ENCODE measurements at places on chromosomes 5 and 9.

- DNase-seq, result no peak
Observed at GRCh38 chr9:76576344-76576743, 117.4 kb downstream of the GCNT1 start.

DNA sequence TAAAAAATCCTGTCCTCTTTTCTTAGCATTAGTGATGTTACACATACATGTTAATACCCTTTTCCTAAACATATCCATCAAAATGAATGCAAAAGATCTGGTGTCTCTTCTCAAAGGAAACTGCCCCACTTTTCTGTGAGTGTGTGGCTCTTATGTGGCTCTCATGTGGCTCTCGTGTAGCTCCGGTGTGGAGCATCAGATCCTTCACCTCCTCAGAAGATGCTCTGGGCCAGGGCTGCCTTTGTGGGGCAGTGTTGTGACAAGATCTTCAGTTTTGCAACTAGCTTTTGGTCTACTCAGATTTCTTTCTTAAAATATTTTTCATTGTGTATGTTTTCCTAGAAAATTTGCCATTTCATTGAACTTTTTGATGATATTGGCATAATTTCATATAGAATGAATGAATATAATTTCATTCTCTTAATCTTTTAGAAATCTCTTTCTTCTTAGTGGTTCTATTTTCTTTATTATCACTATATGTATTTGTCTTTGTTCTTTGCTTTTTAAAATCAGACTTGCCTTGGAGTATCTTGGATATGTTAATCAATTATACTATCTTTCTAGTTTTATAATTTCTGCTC is 19.4 kb downstream of the GARNL3 start:
- no peak for DNase-seq

DNA sequence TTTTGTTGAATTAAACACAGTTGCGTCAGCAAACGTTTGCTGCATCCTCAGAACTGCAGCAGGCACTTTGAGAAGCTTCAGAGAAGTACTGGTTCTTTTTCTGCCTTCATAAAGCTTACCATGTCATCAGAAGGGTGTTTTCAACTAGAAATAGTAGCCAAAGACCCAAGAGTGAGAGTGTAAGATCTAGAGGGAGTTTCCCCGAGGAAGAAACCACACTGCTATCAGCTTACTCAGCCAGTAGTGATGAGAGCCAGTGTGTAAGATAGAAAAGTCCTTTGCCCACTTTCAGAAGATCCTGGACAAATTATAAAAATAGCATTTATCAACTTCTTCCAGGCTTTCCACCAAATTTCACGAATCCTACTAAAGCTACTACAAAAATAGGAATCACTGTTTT is 154.5 kb downstream of the PAPPA start:
- no peak for DNase-seq

DNA sequence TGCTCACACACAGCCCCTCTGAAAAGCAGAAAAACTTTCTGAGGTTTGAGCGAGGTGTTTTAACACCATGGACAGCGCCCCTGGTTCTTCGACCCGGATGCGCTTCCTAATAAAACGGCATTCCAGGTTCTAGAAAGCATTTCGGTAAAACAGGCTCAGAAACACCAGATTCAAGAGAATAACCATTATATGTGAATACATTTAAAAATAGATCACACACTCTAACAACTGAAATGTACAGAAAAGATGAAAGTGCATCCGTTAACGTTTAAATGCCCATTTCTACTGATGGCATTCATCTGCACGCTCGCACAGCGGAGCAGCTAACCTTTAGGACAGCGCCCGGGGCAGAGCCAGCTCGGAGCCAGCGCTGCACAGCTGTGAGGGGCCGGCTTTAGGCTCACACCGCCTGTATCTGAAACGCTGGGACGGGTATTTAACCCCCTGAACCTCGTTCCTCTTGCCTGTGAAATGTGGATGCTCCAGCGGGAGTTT is 26.3 kb upstream of the TENT4A start:
- DNase-seq, result no peak

GRCh38 chr5:126674145-126674544 is 73.4 kb downstream of the PHAX start:
- DNase-seq, result no peak

GRCh38 chr5:72402959-72403628 is 82.9 kb downstream of the PTCD2 start:
- no peak for DNase-seq

DNA sequence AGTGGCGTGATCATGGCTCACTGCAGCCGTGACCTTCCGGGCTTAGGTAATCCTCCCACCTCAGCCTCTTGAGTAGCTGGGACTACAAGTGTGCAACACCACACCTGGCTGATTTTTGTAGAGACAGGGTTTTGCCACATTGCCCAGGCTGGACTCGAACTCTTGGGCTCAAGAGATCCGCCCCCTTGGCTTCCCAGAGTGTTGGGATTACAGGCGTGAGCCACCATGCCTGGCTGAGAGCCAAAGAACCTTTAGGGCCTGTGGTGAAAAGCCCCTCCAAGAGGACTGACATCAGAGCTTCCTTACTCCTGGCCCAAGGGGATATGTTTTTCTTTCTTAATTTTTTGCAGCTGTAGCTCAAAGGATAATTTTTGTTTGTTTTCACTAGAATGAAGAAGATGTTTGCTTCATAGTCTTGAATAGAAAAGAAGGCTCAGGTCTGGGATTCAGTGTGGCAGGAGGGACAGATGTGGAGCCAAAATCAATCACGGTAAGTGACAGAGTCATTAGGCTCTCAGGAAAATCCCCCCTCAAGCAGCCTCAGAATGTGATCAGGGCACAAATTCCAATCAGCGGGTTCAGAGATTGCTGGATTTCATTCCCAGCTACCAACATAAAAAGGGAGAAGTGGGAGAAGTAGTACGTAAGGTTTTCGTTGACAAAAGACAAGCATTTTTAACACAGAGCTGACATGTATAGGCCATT is 77.1 kb downstream of the GOLPH3 start:
- no peak for DNase-seq

DNA sequence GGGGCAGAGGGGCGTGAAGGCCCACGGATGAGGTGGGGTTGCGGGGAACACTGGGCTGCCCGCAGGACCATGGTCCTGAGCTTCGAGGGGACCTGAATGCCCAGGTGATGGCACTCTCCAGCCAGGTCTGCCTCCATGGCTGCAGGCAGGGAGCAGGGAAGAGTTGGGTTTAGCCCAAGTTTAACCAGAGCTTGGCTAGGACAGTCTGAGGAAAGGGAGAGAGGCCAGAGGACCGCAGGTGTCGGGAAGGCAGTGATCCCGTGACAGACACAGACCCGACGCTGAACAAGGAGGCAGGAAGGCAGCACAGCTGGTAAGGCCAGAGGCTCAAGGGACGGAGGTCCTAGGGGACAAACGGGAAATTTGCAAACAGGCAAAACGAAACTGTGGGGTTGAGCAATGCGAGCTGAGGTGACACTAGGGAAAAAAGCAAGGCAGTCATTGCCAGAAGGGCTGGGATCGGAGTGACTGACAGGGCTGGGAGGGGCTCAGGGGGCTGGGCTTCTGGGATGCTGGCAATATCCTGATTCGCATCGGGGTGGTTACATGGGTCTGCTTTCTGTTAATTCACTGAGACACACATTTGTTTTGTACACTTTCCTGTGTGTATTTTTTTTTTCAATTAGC is 25.0 kb downstream of the ARPC5L start:
- no peak for DNase-seq

- DNase-seq, result no peak
Observed at GRCh38 chr5:71882826-71883741, 164.0 kb downstream of the CARTPT start.

- DNase-seq, result no peak
Observed at GRCh38 chr5:154101184-154101583, 62.4 kb downstream of the MFAP3 start.

- no peak for DNase-seq
Observed at GRCh38 chr9:8857068-8857925, 1057.7 kb upstream of the DMAC1 start.

- DNase-seq, result no peak
Observed at GRCh38 chr5:145667742-145668141, 167.4 kb downstream of the PRELID2 start.

DNA sequence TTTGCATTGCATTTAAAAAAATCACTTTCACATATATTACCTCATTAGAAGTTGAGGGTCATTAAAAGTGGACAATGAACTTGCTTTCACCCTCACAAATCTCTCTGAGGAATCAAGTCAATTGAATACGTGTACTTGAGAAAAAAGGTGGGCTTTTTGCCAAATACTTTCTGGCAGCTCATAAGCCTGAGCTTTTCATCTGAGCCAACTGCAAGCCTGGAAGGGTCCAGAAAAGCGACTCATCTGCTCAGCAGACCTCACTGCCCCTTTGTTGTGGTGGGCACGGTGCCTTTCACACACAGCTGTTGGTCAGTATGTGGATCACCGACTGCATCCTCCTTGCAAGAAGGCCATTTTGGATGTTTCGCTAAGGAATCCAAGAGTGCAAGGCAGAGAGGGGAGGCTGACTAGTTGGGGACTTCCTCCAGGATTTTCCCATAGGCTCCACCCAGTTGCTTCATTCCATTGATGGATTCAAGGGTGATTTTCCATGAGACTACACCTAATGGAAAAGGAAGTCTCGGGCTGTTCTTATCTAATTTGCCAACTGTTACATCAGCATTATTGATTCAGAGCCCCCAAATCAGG is 564.7 kb downstream of the PDE4D start:
- no peak for DNase-seq

GRCh38 chr5:7412409-7412808 is 16.5 kb downstream of the ADCY2 start:
- DNase-seq, result no peak

DNA sequence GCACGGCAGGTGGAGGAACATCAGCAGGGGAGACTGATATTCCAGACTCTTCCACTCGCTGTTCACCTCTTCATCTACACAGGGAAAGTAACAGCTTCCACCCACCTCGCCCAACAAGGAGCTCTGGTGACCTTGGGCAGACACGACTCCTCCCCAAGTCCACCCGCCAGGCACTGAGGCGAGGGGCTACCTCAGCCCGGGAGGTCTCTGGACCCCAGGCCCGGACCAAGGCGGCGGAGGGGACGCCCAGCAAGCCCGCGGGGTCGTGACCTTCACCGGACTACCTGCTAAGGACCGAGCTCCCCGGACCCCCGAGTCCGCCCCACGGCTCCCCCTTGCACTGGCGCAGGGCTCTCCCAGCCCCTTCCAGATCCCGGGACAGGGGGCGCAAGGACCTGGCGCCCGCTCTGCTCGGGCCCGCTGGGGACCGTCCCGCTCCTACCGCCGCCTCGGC is 70.2 kb upstream of the LPCAT1 start:
- DNase-seq, result no peak

GRCh38 chr9:23823269-23823668 is 2.8 kb downstream of the ELAVL2 start:
- DNase-seq, result no peak

GRCh38 chr5:103441523-103441922 is 121.1 kb downstream of the NUDT12 start:
- DNase-seq, result no peak

DNA sequence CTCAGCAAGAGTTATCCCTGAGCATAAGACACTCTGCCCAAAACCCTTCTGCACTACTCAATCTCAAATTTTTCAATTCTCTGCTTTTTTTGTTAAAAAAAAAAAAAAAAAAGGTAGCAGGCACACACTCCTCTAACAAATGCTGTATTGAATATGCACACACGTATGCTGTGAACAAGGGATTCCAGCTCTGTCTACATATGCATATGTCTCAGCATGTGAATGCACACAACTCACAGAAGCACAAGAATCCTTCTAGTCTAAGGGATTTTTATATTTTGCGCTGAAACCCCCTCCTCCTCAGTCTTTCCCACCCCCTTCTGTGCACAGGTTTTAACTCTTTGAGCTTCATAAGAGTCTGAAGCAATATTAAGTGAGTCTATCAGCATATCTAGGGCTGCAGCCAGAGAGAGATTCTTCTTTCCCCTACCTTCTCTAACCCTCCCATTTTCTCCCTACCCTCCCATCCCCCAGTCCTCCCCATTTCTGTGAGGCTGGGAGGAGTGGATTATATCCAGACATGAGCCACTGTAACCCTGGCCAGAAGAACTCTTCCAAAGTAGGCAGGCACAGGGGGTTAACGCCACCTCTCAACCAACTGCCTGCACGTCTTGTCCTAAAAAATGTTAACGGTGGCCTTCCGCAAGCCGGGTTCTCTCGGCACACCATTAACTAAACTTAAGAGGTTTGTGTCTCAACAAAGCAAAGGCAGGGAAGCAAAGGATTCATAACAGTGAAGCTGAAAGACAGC is 1.0 kb downstream of the GABRB2 start:
- DNase-seq, result no peak

GRCh38 chr9:130720762-130721161 is 27.2 kb downstream of the EXOSC2 start:
- no peak for DNase-seq

DNA sequence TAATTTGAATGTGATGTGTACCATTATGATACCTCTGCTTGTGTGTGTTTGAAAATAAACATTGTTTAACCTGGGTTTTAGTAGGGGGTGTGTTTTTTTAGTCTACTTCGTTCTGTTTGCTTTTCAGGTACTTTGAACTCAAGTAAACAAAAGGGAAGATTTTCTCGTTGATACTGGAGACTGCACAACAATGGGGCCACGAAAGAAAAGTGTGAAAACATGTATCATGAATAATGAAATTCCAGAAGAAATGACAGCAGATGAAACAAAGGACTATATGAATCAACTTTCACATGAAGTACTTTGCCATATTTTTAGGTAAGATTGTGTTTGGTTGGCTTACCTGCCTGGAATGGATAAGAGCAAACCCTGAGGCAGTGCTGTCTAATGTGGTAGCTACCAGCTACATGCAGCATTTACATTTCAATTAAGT is 10.8 kb downstream of the FBXO38 start:
- DNase-seq, result no peak

- DNase-seq, result no peak
Observed at GRCh38 chr9:78439866-78440830, 143.2 kb downstream of the PSAT1 start.

GRCh38 chr9:18531136-18532065 is 57.4 kb downstream of the ADAMTSL1 start:
- no peak for DNase-seq

GRCh38 chr5:138467711-138468132 is 2.4 kb downstream of the EGR1 start:
- DNase-seq, result no peak

GRCh38 chr5:7793895-7794294 is 57.0 kb downstream of the CFAP90 start:
- DNase-seq, result no peak
